A549 treated with Mapracorat at 1 μM for 4 hours (cell line): ENCODE measurements at places on chromosomes 5 and 9. TPM values are rescaled to one million over a fixed set of nuclear protein-coding genes. Genes with fewer than 3 reads are reported as not detected.

Gene TERT
- 1.3 to 3.8 TPM (median 2.6 TPM) in 5 replicates for total RNA-seq

Gene PTPN3
- 13.8 to 20.4 TPM (median 17.9 TPM) in 5 replicates for total RNA-seq

Gene ERMP1
- total RNA-seq = 17.1 to 19.6 TPM (median 17.5 TPM) in 5 replicates

Gene GRXCR2
- total RNA-seq = not detected in 5 replicates

Gene ORM2
- not detected in 5 replicates for total RNA-seq
